ENCODE measurements at places on chromosomes 4 and X. TPM values are rescaled to one million over a fixed set of nuclear protein-coding genes. Genes with fewer than 3 reads are reported as not detected.

Gene GPR101
- total RNA-seq = not detected

Gene IL2
- total RNA-seq = 1.7 TPM

Gene MAGEA1
- total RNA-seq = not detected

Gene MFAP3L
- 1.7 TPM for total RNA-seq

Gene SLC30A9
- 38.2 TPM for total RNA-seq

Gene NLGN3
- 1.9 TPM for total RNA-seq

Gene STAP1
- total RNA-seq = 28.4 TPM

Gene FAM13A
- 10.5 TPM for total RNA-seq

Gene CCSER1
- total RNA-seq = not detected

Gene F9
- total RNA-seq = not detected

Gene TTC29
- not detected for total RNA-seq

Gene RTL3
- total RNA-seq = not detected

Gene PLAC1
- total RNA-seq = not detected

Gene RADX
- 9.8 TPM for total RNA-seq

Gene ATP11C
- 16.7 TPM for total RNA-seq

Gene POU3F4
- total RNA-seq = not detected

Gene CDKL2
- total RNA-seq = 0.45 TPM

Gene PABPC1L2B
- not detected for total RNA-seq

Gene MED12
- 64.7 TPM for total RNA-seq

Gene GPR173
- 0.14 TPM for total RNA-seq

Gene TMEM271
- not detected for total RNA-seq

Gene COX7B2
- total RNA-seq = not detected

Gene OPN1MW2
- total RNA-seq = not detected

Gene GPR119
- total RNA-seq = not detected
